ENCODE measurements at places on chromosomes 7 and 10.

DNA sequence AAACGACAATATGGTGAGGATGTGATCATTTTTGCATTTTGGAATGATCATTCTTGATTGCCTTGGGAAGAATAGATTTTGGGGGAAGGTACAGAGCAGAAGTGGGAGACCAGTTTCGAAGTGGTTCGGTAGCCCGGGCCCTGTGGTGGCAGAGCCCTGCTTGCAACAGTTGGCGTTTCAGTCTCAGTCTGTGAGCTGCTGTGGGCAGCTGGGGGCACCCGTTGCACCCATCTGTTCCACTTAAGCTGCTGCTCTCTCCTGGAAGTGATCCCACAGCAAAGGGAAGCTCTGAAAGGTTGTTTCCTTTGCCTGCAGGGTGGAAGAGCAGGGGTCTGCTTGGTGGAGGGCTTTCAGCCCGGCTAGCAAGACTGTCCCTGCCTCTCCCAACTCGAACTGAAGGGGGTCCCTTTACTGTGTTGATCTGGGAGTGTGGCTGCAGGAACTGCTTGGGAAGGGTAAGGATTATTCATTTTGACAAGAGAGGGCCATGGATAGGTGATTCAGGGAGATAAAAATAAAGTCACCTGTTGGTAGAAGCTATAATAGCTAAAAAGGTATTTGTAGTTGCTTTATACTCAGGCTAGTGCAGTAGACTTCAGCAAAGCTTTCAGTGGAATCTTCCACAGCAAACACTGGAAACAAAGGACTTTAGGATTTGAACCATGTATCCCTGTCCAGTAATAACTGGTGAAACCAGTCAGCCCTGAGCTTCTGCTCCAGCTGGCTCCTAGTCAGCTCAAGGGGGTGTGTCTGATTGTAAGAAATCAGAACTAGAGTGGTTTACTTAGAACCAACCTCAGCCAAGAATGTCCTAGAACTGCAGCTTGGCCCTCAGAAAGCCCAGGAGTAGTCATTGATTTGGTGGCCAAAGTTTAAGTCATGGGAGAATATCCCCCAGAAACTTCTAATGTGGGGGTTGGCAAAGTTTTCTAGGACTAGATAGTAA, 53.1 kb upstream of the PDCD4 start:
- no peak for DNase-seq

- peak; percentile 99 for DNase-seq
Observed at GRCh38 chr7:73851410-73852338, 9.3 kb upstream of the TMEM270 start.

DNA sequence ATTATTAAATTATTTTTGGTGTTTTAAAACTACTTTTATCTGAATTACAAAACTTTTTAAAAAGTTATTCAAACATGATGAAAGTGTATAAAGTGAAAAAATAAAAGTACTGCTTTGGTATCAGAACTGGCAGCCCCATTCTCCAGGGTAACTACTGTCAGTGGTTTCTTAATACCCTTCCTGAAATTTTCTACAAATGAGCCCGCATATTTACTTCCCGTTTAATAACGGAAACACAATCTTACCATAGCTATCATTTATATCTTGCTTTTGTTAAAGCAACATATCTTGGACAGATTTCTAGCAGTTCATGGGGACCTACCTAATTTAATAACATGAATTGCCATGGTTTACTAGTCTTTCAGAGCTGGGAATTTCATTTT, 249.9 kb downstream of the RNLS start:
- no peak for DNase-seq

- no peak for DNase-seq
Observed at GRCh38 chr10:12727832-12728215, 273.7 kb downstream of the CCDC3 start.

- DNase-seq, result no peak
Observed at GRCh38 chr10:130993612-130994011, 317.9 kb downstream of the TCERG1L start.

- peak; percentile 71 for DNase-seq
Observed at GRCh38 chr7:64098-64915, 128.1 kb upstream of the FAM20C start.

GRCh38 chr7:157818701-157819454, 482.1 kb downstream of the DNAJB6 start:
- no peak for DNase-seq

GRCh38 chr10:72889391-72889831, 4.1 kb upstream of the OIT3 start:
- DNase-seq, result peak; percentile 24

GRCh38 chr10:76119515-76119914, 688.1 kb downstream of the LRMDA start:
- DNase-seq, result peak; percentile 93

DNA sequence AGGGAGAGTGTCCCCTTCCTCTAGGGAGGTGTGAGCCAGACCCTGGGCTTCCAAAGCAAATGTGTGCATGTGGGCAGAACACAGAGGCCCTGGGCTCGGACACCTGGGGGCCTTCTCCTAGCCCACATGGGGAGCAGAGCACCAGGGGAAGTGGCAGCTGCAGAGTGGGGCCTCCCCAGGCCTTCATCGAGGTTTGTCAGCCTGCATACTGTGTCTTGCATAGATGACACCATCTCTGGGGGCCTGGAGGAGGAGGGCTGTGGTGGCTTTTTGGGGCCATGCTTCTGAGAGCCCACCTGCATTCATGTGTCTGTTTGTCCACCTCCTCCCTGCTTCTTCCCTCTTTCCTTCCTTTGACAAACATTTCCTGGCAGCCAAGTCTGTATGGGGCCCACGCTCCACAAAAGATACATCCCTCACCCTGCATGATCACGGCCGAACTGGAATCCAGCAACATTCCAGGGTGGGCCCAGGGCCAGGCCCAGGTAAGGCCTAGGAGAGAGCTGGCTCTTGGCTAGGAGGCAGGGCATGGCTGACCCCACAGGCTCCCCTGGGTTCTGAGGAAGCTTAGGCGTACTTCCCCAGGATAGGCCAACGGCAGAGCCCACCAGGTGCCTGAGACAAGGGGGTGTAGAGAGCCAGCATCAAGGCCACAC, 79.2 kb downstream of the ZMIZ1 start:
- no peak for DNase-seq

GRCh38 chr7:30459591-30460245, 18.9 kb downstream of the NOD1 start:
- peak; percentile 97 for DNase-seq

DNA sequence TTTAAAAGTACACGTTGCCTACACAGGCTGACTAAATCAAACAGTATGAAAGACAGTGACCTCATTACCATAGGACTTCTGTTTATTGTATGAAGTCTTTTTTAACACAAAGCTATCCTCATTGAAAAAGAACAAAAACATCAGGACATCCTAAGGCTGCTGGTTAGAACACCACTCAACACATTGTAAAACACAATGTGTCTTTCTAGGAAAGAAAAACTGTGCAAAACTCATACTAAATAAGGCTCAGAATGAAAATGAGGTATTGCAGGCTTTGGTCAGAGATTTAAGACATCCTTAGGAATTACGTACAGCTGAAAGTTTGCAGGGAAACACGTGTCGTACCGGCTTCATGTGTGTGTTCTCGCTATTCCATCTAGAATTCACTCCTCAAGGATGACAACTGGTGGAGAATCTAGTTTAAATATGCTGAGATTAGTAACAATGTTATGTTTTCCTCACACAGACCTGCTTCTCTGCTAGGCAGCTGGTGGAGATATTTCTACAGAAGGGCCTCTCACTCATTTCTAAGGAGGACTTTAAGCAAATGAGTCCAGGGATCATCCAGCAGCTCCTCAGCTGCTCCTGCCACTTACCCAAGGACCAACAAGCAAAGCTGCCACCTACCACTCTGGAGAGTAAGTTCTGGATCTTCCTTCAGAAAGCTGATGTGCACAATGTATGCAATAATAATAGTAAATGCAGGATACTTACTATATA, 29.3 kb downstream of the SLC39A12 start:
- DNase-seq, result peak; percentile 62

DNA sequence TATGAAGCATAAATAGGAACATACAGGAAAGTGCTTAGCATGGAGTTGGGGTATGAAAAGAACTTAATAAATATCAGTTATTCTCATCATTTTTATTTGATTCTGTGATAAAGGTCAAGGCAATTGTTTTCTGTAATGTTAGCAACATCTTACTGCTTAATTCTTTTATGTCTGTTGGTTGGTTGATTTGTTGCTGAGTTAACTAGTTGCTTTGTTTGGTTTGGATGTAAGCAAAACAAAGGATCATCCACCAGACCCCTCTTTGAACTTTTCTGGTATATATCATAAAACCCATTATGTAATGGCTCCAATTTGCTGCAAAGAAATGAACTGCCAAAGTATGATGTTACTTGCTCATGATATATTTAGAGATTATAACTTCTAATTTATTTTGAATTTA, 44.5 kb downstream of the CH25H start:
- no peak for DNase-seq

- DNase-seq, result peak; percentile 76
Observed at GRCh38 chr10:91198781-91199180, 21.7 kb upstream of the PCGF5 start.

GRCh38 chr7:5374464-5374863, 49.2 kb downstream of the TNRC18 start:
- no peak for DNase-seq

GRCh38 chr7:51060536-51060935, 256.1 kb downstream of the COBL start:
- DNase-seq, result no peak

GRCh38 chr10:69499726-69500689, 48.7 kb downstream of the TSPAN15 start:
- no peak for DNase-seq

- no peak for DNase-seq
Observed at GRCh38 chr10:131391936-131392335, 80.4 kb upstream of the TCERG1L start.

DNA sequence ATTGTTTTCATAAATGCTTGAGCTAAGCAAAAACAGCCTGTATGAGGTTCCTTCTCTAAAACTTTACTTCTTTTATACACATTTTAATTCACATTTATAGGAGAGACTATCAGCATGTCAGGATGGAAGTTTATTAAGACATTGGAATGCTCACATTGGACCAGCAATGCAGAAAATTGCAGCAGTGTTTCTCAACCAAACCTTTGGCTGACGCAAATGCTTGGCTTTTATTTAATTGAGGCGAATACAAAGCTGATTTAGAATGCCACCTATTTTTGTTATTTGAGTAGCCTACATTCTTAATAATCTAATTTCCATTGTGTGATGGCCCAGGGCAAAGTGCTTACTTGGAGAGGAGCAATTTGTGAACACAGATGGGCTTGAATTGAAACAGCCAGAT, 283.2 kb downstream of the ARL4A start:
- no peak for DNase-seq

DNA sequence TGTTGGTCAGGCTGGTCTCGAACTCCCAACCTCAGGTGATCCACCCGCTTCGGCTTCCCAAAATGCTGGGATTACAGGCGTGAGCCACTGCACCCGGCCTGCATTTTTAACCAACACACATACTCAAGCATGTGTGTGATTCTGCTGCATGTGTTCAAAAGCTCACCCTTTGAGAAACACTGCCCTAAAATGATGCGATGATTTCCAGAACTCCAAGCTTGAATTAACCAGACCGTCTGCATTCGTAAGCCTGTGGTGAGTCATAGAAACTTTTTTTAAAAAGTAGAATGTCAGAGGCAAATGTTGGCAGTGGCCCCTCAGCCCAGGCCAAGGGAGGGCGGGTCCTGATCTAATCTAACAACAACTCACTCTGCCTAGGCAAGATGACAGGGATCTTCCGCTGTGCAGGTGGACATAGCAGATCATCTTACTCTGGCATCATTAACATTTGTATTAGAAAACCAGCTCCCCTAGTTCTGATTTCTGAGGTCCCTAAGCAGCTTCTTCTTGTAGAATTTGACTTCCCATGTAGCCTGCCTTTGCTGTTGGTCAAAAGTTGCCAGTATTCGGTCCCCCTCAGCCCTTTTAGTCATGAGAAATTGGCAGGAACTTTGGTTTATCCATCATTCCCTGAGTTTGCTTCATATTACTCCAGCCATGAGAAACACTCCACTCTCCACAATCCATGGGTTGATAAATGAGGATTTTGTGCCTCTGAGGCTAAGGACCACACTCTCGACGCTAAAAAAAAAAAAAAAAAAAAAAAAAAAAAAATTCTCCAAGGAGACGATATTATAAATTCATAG, 190.4 kb downstream of the SKIDA1 start:
- DNase-seq, result peak; percentile 91

DNA sequence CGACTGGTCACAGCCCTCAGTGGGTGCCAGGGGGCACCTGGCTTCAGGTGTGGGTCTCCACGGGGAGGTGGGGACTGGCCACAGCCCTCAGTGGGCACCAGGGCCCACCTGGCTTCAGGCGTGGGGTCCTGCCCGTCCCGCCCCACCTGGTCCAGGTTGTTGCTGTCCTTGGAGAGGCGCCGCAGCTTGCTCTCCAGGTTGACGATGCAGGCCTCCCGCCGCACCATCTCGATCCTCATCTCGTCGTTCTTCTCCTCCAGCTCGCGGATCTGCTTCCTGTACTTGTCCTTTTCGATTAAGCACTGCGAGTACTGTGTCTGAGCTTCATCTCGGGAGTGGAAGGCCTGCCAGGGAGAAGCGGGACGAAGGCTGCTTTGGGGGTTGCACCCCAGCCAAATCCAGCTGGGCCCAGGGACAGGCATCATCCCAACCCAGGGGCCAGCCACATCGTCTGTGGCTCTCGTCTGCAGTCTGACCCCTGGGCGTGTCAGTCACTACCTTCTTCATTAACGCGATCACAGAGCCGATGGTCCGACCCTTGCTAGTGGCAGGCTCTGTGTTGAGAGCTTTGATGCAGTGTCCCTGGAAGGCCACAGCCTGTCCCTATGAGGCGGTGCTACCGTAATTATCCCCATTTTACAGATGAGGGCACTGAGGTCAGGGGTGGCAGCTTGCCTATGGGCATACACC, 92.9 kb upstream of the GNA12 start:
- no peak for DNase-seq

- no peak for DNase-seq
Observed at GRCh38 chr7:139767561-139767982, 10.2 kb downstream of the HIPK2 start.

DNA sequence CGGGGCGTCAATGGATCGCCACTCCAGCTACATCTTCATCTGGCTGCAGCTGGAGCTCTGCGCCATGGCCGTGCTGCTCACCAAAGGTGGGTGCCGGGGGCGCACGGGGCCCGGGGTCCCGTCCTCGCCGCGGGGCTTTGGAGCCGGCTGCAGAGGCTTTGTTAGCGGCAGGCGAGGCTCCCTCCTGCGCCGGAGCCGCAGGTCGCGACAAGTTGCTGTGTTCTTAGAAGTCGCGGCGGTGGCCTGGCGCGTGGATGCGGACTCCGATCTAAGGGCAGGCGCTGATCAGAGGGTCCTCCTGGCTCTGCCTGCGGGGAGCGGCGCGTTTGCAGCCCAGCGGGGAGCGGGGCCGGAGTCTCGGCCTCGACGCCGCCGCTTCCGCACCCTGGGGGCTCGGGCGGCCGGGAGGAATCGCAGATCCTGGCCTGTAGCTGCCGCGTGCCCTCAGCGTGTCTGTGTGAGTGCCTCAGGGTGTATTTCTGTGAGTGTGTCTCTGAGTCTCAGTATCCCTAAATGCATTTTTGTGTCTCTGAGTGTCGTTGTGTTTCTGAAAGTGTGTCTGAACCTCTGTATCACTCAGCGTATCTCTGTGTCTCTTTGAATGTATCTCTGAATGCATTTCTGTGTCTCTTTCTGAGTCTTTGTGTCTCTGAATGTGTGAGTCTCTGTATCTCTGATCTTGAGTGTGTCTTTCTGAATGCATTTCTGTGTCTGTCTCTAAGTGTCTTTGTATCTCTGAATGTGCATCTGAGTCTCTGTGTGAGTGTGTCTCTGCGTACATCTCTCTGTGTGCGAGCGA, 766 bp downstream of the BAMBI start:
- DNase-seq, result no peak

Measured in fibroblast of skin of abdomen (primary cell).